GOT3 (cell line): ENCODE measurements at places on chromosomes 5 and 9.

DNA sequence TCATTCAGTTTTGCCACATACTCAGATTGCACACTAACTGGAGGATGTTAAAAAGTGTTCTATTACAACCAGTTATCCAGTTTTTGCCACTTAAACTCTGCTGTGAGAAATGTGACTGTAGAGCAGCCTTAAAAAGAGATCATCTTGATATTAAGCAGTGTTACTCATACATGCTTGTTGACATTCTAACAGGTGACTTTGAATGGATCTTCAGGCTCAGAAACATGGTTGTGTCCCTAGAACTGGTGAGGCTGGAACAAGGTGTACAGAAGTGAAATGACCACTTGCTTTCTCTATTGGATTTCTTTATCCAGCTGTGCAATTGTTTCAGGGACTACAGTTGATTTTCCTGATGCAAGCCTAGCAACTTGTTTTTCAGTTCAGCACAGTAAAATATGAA lies 166.1 kb upstream of the CCDC152 start:
- no peak for DNase-seq

DNA sequence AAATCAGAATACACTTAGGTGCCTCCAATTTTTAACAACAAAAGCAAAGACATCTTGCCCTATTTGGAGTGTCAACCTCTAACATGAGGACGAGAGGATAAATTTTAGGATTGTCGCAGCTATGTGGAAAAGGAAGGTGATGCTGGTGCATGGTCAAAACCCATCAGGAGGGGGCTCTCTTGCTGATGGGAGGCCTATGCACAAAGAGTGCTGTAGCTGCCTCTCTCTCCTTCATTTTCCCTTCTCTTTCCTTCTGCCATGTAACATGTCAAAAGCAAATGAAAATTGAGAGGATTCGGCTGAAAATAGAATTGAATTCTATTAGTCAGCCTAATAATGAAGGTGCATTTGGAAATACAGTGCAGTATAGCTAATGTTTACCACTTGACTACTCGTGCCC lies 578.7 kb upstream of the ZNF462 start:
- no peak for DNase-seq

- no peak for DNase-seq
Measured at GRCh38 chr9:82783045-82783444, 279.9 kb downstream of the RASEF start.

DNA sequence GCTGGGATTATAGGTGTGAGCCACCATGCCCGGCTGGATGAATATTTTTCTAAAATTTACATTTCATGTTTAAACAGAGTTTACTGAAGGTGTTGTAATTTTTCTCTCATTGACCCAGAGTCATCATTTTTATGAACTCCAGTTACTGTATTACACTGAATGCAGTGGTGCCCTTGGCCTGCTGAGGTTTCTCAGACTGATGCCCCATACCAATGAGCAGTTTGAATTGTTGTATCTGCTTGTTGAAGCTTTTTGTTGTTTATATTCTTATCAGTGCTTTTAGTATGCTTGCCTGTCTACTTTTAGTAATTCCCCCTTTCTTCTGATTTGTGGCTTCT lies 29.9 kb downstream of the NFX1 start:
- no peak for DNase-seq

GRCh38 chr5:22844636-22845035 lies 8.5 kb downstream of the CDH12 start:
- DNase-seq, result no peak

DNA sequence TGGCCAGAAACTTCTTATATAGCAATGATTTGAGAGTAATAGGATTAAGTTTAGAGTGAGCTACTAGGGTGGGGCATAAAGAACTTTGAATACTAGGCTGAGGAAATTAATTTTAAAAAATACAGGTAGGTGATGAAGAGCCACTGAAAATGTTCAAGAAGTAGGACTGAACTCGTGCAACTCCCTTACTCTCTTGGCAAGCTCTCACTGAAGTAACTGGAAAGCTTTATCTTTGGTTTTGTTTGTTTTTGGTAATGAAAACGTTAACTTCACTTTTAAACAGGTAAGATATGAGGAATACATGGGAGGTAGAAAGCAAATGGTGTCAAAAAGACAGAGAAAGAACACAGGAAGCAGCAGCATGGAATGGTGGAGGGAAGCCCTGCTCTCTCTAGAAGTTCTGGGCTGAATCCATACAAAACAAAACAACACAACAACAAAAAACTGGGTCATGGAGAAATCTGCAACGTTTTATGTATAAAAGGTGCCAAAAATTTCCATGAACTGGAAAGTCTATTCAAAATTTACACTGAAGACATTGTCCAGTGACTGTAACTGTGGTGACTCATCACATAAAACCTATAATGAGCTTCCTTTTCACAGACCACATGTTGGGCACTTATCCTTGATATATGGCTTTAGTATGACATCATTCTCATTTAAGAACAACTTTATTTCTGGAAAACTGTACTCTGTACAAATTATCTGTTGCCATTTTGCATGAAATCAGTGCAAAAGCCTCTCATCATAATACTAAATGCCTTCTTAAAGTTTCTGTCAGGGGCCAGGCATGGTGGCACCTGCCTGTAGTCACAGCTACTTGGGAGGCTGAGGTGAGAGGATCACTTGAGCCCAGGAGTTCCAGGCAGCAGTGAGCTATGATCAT lies 91.2 kb upstream of the CHD1 start:
- DNase-seq, result no peak

GRCh38 chr5:66515209-66515608 lies 81.0 kb upstream of the MAST4 start:
- no peak for DNase-seq

DNA sequence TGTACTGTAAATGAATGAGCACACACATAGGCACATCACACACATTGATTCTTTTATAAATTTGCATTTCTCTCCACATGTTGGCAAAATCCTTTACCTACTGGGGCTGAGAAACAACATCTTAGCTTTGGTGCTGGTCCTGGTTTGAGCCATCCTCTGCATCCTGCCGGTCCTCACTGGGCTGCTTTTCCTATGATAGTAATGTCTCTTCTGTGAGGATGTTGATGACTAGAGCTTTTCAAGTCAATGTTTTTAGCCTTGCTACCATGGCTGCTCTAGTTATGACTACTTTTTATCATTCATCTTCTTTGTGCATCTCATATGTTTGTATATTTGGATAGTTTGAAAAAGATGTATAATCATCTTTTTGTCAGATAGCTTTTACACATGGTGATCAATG lies 280.4 kb upstream of the CD180 start:
- DNase-seq, result no peak

- DNase-seq, result no peak
Measured at GRCh38 chr5:73515232-73515631, 17.0 kb downstream of the BTF3 start.

DNA sequence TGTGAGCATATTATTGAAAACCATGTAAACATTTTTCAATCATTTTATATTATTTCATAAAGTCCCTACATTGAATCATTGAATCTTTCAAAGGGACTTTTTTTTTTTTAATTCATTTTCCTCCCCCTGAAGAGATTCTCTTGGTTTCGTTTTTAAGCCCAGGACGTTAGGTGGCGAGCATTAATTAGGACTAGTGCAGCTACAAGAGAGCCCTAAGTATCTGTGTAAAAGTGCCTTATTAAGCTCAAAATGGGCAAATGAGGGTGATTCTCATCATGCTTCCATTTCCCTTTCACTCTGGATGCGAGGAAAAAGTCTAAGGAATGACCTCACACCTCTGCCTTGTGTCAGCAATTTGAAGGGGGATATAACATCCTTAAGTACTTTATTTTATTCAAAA lies 517.9 kb upstream of the ITGA1 start:
- DNase-seq, result no peak

GRCh38 chr9:100637787-100638186 lies 59.9 kb downstream of the CAVIN4 start:
- DNase-seq, result no peak
